Kidney epithelial cell (primary cell): ENCODE measurements at places on chromosomes 3 and 15.

GRCh38 chr3:41836360-41837134 lies 125.4 kb downstream of the ULK4 start:
- no peak for DNase-seq

- no peak for DNase-seq
Measured at GRCh38 chr3:59607656-59608055, 557.8 kb upstream of the CFAP20DC start.

DNA sequence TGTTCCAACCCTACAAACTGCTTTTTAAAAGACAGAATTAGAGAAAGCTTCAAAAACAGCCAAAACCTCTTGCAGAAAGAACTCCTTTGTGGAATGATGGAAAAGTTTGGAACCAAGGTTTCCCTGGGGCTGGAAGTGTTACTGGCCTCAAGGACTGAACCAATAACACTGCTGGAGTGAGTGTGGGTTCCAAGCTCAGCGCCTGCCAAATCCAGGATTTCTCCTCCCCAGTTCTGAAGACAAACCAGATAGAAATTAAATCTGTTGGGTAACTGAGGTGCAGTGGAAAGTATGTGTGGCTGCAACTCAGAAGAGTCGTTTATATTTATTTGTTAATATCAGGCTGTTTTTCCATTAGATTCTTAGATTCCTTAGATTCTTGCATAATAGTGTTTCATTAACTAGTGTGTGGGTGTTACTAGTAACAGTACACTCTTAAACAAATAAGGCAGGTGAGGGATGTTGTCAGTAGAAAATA lies 66.5 kb upstream of the FNDC3B start:
- DNase-seq: no peak

GRCh38 chr15:80061582-80061981 lies 2.1 kb downstream of the ZFAND6 start:
- no peak for DNase-seq

- no peak for DNase-seq
Measured at GRCh38 chr15:71052356-71052755, 62.9 kb upstream of the THSD4 start.

DNA sequence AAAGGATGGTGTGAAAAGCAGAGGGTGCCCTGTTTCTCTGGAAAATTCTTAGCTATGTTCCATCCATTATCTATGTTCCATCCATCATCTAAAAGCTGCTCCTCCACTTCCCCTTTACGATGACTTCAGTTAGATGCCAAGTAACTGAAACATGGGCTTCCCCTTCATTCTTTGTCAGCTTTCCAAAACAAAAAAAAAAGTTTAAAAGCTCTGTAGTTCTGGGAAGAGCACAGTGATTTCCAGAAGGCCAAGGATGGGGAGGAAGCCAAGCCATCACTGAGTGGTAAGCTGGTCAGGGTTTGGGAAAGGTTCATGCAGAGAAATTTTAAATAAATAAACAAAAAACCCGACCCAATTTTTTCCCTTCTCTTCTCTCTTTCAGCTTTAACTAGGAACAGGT lies 111.5 kb downstream of the CFAP44 start:
- no peak for DNase-seq

GRCh38 chr3:170483485-170484262 lies 65.0 kb downstream of the CLDN11 start:
- no peak for DNase-seq

DNA sequence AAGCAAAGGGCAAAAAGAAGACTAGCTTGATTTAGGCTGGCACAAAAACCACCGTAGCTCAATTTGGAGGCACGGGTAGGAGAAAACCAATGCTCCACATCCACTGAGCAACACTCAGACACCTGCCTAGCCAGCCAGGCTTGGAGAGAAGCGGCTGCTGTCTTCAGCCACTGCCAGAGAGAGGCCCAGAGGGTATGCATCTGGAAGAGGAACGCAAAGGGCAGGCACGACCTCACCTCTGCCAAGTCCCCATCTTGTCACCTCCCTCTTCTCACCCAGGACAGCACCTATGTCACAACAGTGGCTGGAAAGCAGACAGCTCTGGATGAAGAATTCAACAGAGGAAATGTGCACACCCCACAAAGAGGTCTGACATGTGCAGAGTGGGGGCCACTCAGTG lies 93.5 kb downstream of the ADAMTS17 start:
- no peak for DNase-seq

DNA sequence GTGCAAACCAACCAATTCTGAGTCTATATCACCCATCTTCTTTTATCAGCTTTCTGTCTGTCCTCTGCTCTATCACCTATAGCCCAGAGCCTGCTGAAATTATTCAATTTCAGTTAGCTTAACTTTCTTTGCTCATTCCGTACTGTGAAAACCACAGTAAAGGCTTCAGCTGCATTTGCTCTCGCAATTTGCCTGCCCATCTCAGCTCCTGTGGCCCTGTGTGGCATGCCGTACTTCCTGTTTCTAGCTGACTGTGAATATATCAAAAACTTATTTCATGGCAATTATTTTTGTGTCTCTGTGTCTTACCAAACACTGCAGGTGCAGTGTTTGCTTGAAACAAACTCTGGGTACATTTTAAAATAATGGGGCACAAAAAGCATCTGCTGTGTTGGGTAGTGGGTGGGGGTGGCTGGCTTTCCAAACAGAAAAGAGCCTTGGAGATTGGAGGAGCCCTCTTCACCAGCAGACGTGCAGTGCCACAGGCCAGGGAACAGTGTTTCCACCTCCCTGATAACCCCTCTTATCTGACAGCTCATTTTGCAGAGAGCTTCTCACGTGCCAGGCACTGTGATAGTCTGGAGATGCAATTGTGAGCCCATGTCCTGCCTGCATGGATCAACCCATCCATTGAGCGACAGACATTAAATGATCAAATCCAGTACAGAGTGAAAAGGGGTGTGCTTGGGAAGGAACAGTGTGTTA lies 45.2 kb downstream of the GASK1A start:
- DNase-seq: no peak

- no peak for DNase-seq
Measured at GRCh38 chr3:82030916-82031315, 269.5 kb upstream of the GBE1 start.

- no peak for DNase-seq
Measured at GRCh38 chr15:49898097-49898496, 220.9 kb downstream of the ATP8B4 start.

- no peak for DNase-seq
Measured at GRCh38 chr3:33277193-33277882, at the start of gene FBXL2. TSS of gene FBXL2 (plus strand) at chr3:33277442. CDS start at chr3:33277513, 71 bp downstream.

- DNase-seq: no peak
Measured at GRCh38 chr3:177401375-177401774, 204.1 kb upstream of the TBL1XR1 start.

GRCh38 chr3:128226186-128226725 lies 73.0 kb downstream of the EEFSEC start:
- DNase-seq: no peak

DNA sequence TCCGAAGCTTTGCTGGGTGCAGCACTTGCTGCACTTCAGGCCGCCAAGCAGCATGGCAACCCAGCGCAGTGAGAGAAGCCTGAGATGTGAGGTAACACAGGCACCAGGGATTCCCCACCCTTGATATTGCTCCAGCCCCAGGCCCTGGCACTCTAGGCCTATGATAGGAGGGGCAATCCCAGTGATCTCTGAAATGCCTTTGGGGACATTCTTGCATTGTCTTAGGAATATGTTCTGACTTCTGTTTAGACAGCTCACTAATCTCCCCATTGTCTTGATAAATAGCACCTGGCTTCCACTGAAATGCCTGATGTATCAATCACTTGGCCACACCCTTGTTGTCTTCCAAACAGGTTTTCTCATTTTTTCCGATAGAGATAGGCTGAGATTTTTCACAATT lies 102.8 kb downstream of the SOX14 start:
- no peak for DNase-seq

GRCh38 chr15:39252134-39252470 lies 328.8 kb upstream of the THBS1 start:
- DNase-seq: no peak

- no peak for DNase-seq
Measured at GRCh38 chr3:178174201-178174915, 361.9 kb upstream of the KCNMB2 start.

DNA sequence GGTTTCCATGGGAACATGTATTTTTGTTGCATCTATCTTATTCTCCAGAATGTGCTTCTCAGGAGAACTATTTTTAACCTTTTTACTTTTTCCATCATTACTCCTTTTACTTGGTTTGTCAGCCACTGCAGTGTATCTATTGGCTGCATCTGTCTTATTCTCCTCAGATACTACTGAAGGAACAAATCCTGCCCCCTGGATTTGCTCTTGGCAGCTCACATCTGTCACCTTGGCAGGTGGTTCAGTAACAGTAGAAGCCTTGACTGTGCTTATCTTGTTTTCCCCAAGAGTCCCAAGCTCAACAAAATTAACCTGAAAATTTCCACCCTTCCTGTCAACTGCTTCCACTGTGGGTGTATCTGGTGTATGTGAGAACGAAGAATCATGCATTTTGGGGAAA lies 106.0 kb downstream of the MAP4 start:
- no peak for DNase-seq

GRCh38 chr3:27253831-27254230 lies 115.4 kb downstream of the NEK10 start:
- DNase-seq: no peak

DNA sequence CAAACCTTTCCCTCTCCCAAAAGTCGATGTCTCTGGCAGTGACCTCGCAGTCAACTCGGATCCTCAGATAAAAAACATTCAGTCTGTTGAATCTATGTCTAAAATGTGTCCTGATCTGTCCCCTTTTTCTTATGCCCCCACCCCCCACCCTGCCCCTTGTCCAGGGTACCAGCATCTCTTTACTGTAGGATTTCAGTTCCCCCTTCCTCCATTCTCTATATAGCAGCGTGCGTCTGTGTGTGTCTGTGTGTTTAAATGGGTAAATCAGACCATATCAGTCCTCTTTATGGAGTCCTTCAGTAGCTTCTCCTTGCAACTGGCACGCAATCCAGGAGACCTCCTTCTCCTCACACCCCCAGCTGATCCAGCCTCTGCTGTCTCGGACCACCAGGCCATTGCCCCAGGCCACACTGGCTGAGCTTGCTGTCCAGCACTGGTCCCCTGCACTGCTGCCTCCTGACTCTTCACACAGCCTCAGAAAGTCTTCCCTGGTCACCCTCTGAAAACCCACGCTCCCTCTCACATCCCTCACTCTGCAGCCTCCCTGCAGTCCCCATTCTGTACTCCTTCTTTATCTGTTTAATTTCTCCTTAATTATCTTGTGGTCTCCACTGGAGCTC lies 1.5 kb downstream of the LRRK1 start:
- DNase-seq: no peak

GRCh38 chr3:71564361-71564760 lies 19.2 kb downstream of the FOXP1 start:
- DNase-seq: no peak

- DNase-seq: no peak
Measured at GRCh38 chr3:58066842-58067241, 58.6 kb downstream of the FLNB start.

DNA sequence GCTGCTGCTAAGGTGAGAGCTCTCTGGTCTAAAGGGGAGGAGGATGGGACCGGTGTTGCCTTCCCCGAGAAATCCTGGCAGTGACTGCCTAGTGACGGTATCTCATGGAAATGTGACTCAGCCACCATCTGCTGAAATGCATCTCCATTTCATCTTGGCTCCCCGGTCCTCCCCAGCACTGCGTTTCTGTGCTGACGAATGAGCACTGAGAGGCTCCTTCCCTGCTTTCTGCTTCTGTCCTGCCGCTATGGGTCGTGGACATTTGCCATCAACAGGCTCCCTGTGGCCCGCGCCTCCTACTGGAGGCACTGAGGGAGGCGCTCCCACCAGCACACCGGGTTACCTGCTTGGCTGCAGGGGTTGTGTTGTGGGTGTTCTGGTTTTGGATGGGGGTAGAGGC lies 13.5 kb upstream of the SEC13 start:
- DNase-seq: no peak

- DNase-seq: no peak
Measured at GRCh38 chr3:155080692-155081091, 573 bp downstream of the MME start.

DNA sequence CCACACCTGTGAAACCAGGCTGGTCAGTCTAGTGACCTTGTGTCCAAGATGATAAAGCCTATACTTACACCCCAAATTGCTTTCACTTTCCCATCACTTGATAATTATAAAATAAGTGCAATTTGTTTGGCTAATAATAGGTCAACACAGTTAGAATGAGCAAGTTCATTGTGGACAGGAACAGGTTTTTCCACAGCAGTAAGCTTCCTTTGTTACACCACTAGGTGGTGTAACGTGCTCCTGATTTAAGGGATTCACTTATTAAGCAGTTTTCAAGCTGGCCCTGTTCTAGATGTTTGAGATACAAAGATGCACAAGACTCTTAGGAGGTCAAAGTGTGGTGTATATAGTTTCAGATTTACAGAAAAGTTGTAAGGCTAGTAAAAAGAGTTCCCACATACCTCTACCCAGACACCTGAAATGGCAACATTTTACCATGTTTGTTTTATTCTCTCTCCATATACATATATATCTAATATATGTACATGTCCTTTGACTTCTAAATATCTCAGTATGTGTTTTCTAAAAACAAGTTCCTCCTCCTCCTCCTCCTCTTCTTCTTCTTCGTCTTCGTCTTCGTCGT lies 6.8 kb upstream of the MFSD1 start:
- no peak for DNase-seq

- no peak for DNase-seq
Measured at GRCh38 chr3:190562866-190563510, 49.1 kb downstream of the IL1RAP start.

GRCh38 chr3:189430166-189430565 lies 201.0 kb upstream of the TP63 start:
- no peak for DNase-seq

DNA sequence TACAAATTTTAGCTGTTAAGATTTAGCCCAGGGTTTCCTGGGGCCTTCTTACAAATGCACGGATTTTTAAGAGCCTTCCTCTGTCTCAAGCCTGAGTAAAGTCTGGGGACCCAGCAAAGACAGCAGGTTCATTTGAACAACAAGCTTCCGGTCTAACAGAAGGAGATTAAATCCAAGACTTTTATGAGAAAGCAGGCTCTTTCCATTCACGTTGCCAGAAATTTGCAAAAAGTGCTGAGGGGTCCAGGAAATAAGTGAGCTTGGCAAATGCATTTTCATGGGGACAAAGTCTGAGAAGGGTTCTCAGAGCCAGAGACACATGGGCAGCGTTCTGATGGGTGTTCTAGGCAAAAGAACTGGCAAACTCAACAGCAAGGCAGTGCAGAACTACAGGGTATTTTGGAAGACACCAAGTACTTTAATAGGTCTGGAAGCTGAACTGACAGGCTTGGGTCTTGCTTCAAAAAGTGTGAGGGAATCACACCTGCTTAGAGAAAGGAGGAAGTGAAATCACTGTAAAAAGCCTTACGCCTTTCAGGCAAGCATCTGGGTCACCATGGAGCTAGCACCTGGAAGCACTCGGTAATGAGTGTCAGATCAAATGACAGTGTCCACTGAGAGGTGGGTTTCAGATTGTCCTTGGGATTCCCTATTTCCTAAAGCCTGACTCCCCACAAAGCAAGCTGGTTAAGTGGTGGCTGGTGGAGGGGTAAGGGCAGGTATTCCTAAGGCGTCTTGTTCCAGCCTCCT lies 115.8 kb upstream of the ARHGEF3 start:
- no peak for DNase-seq

GRCh38 chr3:37498126-37499039 lies 324.0 kb upstream of the LRRFIP2 start:
- no peak for DNase-seq

- peak; percentile 19 for DNase-seq
Measured at GRCh38 chr3:2661078-2661477, 449.1 kb downstream of the IL5RA start.

- no peak for DNase-seq
Measured at GRCh38 chr3:197468866-197469382, 86.8 kb downstream of the BDH1 start.
